Smooth muscle cell of bladder (primary cell): ENCODE measurements at places on chromosomes 4 and X. TPM values are rescaled to one million over a fixed set of nuclear protein-coding genes. Genes with fewer than 3 reads are reported as not detected.

The PTCHD1 gene
- not detected in 2 replicates for total RNA-seq

The GPRASP3 gene
- 3.7 and 5.0 TPM in 2 replicates for total RNA-seq

The CLDN22 gene
- total RNA-seq, result not detected in 2 replicates

The RLIM gene
- 43.8 and 52.8 TPM in 2 replicates for total RNA-seq

The MAGEB1 gene
- not detected in 2 replicates for total RNA-seq

The TLL1 gene
- 0.09 and 0.14 TPM in 2 replicates for total RNA-seq

The SPANXN4 gene
- not detected in 2 replicates for total RNA-seq

The PCSK1N gene
- total RNA-seq, result 0.09 TPM in 1 of 2 replicates, not detected in the other

The AADAT gene
- total RNA-seq, result 1.8 and 2.0 TPM in 2 replicates

The P2RY4 gene
- total RNA-seq, result under 0.01 and 0.18 TPM in 2 replicates

The OCRL gene
- 16.1 and 19.0 TPM in 2 replicates for total RNA-seq
